CD4-positive, alpha-beta T cell treated with Interleukin-15 for 4 hours (primary cell): ENCODE measurements at places on chromosomes 7 and 10.

DNA sequence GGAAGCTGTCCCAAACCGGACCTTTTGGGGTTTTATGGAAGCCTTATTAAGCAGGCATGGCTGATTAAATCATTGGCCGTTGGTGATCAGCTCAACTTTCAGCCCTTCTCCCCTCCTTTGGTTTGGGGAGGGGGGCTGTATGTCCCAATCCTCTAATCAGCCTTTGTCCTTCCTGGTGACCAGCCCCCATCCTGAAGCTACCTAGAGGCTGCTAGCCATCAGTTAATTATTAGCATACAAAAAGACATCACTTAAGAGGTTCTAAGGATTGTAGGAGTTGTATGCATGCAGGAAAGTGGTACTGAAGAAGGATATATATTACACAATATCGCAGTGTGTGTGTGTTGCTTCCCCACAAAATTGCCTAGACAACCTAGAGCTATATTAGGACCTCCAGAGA, 553.3 kb upstream of the FZD8 start:
- DNase-seq, result no peak

DNA sequence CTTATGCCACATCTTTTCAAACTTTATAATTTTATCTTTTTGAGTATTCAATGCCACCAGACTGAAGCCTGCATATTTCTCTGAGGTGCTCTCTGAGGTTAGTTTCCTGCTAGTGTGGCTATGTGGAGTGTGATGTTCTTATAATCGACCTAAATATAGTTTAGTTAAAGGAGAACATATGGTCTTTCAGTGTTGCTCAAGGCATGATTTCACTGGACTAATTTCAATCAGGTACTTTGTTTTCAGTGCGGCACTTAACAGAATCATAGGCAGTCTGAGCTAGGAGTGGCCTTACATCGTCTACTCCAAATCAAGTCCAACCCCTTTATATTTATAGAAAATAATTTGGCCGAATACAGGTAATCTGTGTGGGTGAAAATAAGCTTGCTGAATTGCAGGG, 134.2 kb downstream of the NXPH1 start:
- DNase-seq, result no peak

DNA sequence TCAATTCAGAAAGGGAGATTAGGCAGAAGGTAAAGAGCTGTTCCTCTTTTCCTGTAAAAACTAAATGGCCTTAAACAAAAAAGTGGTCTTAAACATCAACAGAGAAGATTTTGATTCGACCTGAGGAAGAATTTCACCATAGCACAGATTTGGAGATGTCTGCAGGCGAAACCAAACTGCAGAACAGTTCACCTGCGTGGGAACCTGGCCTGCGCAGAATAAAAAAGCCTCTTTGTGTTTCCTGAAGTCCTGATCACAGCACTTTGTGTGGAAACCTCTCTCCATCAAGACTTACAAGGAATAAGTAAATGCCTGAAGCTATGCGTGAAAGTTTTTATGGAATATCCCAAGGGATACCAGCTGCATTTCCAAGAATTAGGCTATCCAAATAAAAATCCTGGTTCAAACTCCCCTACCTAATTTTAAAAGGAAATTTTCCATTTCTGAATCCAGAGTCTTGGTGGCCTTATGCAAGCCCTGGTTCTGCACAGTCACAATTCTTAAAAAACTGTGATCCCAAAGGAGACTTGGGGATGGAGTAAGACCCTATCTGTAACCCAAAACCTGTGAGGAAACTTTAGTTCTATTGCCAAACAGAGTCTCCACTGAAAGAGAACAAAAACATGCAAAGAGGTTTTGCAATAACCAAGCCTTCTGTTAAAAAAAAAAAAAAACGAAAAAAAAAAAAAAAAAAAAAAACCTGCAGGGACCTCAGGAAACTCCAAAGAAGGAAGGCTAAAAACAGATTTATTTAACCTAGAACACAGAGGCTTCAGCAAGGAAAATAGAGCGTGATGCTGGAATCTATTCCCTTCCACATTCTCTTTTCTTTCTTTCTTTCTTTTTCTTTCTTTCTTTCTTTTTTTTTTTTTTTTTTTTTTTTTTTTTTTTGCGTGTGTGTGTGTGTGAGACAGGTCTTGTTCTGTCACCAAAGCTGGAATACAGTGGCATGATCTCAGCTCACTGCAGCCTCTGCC, 10.4 kb downstream of the CALML3 start:
- no peak for DNase-seq

DNA sequence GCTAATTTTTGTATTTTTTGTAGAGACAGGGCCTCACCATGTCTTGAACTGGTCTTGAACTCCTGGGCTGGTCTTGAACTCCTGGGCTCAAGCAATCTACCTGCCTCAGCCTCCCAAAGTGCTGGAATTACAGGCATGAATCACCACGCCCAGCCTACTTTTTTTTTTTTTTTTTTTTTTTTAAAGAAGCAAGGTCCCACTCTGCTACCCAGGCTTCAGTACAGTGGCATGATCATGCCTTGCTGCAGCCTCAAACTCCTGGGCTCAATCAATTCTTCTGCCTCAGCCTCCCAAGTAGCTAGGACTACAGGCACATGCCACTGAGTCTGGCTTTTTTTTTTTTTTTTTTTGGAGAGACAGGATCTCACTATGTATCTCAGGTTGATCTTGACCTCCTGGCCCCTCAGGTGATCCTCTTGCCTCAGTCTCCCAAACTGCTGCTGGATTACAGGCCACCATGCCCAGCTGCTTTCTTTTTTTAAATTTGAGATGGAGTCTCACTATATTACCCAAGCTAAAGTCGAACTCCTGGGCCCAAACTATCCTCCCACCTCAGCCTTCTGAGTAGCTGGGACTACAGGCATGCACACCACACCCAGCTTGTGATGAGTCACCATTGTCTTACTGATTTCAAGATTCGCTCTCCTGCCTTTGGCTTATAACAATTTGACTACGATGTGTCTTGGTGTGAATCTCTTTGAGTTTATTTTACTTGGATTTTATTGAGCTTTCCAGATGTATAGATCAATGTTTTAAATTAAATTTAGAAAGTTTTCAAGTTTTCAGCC, 9.0 kb downstream of the RPEL1 start:
- DNase-seq, result no peak

DNA sequence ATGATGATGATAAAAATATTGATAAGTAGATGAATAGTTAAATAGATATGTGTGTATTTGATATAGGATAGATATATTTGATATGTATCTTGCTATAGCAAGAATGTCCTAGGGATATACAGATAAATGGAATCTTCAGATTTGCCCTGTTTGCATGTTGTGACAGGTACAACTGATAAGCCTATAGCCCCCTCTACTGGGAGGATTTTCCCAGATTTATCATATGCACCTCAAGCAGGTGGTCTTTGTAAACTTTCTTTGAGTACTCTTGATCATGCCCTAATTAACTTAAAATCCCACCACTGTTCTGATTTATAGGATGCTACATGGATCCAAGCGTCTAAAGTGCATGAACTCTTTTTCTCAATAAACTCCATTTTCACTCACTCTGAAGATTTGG, 1050.7 kb downstream of the SORCS3 start:
- no peak for DNase-seq

GRCh38 chr7:1368682-1369571, 90.3 kb downstream of the MICALL2 start:
- no peak for DNase-seq

GRCh38 chr7:112372101-112372500, 78.2 kb upstream of the IFRD1 start:
- no peak for DNase-seq

DNA sequence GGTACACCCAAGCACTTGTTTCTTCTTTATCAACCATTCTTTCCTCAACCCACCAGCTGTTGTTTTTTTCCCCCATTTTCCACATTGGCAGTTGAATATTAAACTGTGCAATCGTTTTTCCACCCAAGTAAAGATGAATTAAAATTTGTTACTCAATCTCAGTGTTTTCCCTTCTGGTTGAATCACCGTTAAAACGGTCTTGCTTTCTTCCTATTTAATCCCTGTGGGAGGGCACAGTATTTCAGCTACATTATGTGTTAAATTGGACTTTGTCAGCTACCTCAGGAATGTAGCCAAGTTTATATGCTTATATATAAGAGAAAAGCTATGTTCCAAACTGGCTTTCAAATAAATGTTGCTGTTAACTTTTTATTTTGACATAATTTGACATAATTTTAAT, 19.9 kb downstream of the SLC35G1 start:
- no peak for DNase-seq

GRCh38 chr7:27802999-27803398, 63.0 kb downstream of the TAX1BP1 start:
- DNase-seq, result no peak

DNA sequence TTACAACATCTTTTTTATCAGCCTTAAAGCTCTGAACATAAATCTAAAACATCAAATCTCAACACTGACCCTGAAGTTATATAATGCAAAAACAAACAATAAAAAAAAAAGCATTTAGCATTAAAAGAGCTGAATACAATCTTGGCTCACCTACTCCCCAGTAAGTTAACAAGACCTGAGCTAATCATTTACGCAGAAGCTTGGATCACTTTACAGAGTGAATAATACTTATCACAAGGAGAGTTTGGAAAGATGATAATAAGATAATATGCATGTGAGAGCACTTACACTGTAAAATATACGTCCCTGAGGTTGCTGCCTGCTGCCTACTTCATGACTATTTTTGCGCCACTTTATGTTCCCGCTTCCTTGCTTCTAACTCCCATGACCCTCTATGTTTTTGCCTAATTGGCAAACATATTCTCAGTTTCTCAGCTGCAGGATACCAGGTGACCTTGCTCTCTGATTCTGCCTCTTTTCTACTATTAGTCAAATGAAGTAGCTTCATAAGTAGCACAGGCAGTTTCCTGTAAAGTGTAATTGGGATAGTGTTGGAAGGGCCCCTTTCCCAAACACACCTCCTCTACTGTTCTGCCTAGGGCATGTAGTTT, 333.6 kb downstream of the LRRTM3 start:
- no peak for DNase-seq

DNA sequence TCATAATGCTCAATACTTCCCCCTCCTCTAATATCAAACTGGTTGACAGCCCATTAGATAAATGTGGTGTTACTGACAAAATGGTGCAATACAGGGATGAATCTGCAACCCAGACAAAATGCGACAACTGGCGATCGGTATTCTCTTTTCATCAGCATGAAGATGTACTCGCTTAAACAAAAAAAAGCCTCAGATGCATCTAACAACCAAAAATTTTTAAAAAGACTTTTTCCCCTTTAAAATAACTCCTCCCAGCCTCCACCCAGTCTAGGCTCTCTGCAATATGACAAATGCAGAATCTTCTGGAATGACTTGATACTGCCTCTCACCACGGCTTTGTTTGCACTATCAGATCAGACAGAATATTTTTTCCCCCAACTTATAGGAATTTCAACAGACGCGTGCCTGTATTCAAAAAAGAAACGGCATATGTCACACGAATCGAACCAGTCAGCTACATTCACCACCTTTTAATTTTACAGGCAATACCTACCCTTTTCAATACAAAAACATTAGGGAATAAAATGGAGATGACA, 1.2 kb downstream of the YWHAG start:
- DNase-seq, result no peak

- no peak for DNase-seq
Measured at GRCh38 chr10:71555087-71555723, 158.5 kb downstream of the CDH23 start.

DNA sequence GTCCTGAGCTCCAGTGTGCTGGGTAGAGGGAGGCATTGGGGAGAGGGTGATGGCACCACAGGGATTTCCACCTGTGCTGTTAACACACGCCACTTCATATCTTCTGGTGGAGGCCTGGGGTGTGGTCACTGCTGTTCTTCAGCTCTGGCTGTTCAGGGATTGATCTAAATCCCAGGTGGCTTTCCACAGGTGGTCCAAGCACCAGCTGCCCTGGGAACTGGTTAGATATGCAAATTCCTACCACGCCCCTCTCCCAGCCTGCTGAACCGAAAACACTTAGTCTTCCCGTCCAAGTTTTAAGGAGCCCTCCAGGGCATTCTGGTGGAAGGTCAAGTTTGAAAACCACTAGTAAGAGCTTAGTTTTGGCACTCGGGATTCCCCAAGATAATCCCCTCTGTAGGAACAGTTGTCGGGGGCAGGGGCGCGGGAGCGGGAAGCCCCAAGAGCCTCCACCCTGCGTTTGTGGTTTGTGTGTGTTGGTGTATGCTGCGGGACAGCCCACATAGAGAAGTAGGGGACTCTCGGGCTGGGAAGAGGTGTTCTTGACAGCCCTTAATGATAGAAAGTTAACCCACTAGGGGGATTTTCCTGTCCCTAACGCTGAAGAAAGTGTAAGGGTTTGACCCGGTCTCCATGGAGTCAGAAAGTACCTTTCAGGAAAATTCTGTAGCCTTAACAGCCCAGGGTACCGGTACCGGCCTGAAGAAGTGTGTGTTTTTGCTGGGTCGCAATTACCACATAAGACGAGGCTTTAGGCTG, 5.1 kb downstream of the DEPP1 start:
- DNase-seq, result no peak

GRCh38 chr7:7424151-7424873, 111.4 kb downstream of the COL28A1 start:
- DNase-seq, result peak; percentile 44

DNA sequence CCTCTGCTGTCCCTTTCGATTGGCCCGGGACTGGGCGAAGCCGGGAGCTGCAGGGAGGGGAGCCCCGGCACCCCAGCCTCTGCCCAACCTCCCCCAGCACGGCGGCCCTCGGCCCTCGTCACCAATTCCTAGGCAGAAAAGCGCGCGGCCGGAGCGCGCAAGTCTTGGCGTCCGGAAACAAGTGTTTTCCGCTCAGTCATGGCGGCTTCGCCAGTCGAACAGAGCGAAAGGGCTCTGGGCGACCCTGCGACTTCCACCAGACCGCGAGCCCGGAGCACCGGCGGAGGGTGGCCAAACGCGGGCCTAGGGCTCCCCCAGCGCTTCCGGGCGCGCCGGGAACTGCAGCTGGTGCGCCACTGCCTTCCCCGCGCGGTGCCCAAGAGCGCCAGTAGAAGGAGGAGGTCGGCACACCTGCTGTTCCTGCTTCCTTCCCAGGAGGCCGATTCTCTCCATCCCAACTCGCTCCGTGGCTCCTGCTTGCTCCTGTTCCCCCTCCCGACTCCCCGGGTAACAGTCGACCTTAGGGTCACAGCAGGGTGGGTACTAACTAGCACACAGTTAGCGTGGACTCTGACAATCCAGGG, 729.9 kb downstream of the ZWINT start:
- no peak for DNase-seq

DNA sequence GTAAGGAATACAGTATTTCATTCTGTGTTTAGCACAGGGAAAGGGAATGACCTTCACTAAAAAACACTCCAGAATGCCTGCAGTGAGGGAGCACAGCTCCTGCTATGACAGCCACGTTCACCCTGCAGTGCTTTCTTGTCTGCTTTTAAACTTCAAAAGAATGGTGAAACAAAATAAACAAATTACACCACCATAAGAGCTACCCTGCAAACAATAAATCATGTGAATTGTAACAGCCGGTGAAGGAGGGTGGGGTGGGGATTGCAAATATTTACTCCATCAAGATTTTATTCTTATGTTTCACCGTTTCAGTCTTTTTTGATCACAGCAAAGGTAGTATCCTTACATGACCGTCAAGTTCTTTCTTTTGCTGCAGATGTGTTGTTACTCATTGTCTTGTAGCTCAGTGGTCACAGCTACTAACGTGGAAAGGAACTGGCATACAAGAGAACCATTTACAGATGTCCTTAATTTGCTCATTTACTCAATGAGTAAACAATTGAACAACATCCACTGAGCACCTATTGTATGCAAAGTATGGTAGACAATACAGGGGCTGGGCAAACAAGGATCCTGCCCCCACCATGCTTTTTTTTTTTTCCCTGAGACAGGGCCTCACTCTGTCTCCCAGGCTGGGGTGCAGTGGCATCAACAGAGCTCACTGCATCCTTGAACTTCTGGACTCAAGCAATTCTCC, 4.1 kb upstream of the CHN2 start:
- DNase-seq, result no peak

GRCh38 chr10:30247704-30248103, 101.4 kb downstream of the MTPAP start:
- DNase-seq, result no peak

- no peak for DNase-seq
Measured at GRCh38 chr10:121601458-121601857, 3.2 kb upstream of the FGFR2 start.
